Activated gamma-delta T cell (primary cell): ENCODE measurements at places on chromosomes 6 and 20.

DNA sequence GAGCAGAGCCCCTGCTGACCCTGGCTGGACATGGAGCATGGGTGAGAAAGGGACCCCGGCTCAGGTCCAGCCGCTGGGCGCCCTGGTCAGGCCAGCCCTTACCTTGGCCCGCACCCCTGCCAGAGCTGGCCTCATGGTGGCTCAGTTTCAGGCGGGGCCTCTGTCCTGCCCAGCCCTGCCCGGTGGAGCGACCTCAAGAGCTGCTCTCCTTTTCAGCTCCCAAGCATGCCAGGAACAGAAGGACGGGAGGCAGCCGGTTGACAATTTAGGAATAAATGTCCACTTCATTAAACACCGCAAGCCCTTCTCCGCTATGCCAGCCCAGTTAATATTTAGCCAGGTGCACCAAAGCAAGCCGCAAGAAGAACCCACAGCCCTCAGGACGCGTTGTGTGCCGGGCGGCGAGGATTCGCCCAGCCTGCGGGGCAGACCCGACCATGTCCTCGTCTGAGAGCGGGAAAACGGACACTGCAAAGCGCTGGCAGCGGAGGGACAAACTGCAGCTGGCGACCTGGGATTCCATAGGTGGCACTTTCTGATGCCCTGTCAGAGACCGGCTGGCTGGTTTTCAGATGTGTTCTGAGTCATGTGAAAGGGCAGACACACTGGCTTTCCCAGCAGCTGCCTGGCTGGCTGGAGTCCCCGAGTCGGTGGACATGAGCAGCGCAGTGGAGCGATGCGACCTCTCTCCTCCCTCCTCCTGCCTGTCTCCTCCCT, 221.9 kb downstream of the TTLL2 start:
- DNase-seq = no peak

GRCh38 chr6:41732591-41733359, 2.6 kb downstream of the TFEB start:
- DNase-seq = no peak

GRCh38 chr20:54848984-54849538, 373.7 kb downstream of the DOK5 start:
- DNase-seq = no peak

- no peak for DNase-seq
These were observed 694 bp downstream of the SLC17A9 start for GRCh38 chr20:62952968-62953838.

DNA sequence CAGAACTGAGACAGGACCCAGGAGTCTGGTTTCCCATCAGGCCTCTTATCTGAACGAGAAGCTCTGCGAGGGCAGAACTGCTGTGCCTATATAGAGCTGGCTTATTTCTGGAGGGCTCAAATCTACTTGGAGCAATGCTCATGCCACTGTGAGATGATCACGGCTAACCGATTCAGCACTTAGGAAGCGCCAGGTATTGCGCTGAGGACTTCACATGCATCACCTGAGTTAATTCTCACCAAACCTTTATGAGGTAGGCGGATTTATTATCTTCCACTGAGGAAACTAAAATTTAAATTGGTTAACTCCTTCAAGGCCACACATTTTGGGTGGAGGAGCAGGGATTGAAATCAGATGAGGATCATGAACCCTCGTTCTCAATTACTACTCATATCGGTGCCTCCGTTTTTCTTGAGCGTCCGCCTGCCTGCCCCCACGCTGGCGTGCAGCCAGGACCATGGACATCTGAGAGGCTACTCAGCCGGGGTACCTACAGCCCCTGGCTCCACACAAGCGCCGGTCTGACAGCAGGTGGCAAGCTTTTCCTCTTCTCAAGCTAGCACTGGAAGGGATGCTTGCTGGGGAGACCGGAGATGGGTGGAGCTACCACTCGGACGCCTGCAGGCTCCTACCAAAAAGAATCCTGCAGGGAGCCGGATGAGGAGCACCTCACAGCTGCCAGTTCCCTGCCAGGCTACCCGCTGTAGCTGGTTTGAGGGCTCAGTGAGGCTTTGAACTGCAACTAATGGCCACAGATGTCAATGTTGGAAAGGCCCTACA, 1.0 kb upstream of the PCIF1 start:
- DNase-seq = no peak

GRCh38 chr6:10373642-10374359, 41.1 kb downstream of the TFAP2A start:
- DNase-seq = no peak

DNA sequence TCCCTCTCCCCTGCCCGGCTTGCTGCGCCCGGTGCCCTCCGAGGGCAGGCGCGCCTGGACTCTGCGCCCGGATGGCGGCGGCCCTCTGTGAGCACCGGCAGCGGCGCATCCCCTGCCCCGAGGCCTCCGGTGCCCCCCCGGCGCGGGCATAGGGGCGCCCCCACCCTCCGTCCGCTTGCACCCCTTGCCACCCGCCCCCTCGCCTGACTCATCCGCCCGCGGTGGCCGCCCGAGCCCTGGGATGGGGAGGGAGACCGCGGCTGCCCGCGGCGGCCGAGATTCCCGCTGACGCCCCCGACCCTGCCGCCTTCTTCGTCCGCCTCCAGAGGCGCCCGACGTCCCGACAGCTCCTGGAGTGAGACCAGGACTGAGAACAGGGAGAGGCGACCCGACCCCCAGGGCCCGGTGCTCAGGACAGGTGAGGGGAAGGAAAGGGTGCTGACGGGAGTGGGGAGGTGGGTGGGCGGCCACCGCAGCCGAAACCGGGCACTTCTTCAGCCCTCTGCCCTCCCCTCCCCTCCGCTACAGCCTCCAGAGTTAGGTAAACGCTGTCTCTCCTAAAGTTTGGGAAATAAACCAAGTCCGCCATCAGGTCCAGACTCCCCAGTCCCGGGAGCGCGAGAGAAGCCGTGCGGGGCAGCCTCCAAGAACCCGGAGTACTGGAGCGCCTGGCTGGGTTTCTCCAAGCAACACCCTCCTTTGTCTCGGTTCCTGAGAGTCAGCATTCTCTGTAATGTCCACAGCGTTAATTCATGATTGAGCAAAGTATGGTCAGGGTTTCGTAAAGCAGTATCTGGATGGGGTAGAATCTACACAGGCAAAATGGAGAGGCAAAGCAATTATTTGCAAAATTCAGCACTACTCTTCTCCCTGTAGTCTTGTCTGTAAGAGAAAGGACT, 539 bp downstream of the TMEM200A start:
- peak; percentile 20 for DNase-seq

GRCh38 chr20:11499101-11499634, 418.5 kb upstream of the BTBD3 start:
- DNase-seq = no peak

- DNase-seq = no peak
These were observed 153.2 kb downstream of the SH3BGRL2 start for GRCh38 chr6:79784395-79784753.

GRCh38 chr20:7696311-7696710, 243.9 kb downstream of the HAO1 start:
- no peak for DNase-seq

DNA sequence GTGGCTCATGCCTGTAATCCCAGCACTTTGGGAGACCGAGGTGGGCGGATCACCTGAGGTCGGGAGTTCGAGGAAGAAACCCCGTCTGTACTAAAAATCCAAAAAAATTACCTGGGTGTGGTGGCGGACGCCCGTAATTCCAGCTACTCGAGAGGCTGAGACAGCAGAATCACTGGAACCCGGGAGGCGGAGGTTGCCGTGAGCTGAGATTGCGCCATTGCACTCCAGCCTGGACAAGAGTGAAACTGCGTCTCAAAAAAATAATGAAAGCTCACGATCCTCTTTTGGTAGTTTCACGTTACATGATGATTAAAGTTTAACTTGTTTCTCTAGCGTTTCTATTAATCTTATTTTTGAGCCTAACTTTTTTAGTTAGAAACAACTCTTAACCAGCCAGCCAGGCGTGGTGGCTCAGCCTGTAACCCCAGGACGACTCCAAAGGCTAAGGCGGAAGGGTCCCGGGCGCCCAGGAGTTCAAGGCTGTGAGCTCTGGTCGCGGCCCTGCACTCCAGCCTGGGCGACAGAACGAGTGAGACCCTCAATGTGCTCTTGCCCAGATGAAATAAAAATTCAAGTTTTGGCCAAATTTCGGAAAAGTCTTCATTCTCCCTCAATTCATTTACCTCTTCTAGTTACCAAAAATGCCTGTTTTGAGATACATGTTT, 1.2 kb upstream of the WRNIP1 start:
- peak; percentile 8 for DNase-seq

GRCh38 chr6:123333000-123333756, 303.6 kb downstream of the TRDN start:
- DNase-seq = no peak

- no peak for DNase-seq
These were observed 34.9 kb downstream of the PYGB start for GRCh38 chr20:25282796-25283195.

GRCh38 chr6:44701637-44702101, 314.2 kb downstream of the CDC5L start:
- DNase-seq = no peak

DNA sequence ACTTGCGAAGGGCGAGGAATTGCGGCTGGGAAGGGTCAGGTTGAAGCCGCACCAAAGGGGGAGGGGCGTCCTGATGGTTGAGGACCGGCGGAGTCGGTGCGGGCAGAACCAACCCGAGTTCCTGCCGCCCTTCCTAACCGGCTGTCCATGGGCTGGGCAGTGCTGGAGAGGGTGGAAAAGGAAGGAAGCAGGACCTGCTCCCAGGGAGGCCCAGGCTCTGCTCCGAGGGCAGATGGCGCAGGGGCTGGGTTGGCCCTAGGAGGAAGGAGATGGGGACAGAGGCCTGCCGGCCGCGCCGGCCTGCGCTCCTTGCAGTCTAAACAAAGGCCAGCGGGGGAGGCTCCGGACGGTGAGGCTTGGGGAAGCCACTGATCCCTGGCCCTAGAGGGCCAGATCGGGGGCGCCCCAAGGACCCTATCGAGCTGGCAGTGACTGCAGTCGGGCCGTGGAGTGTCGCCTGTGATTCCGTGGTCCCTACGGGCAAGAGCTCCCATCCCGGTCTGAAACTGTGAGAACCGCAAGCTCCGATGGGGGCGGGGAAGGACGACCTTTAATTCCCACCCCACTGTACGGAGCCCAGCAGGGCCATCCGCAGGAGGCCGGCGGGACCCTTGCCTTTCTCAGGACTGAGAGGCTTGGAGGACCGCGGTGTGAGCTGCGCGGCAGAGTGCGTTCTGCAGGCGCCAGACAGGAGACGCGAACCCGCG, 39.4 kb downstream of the YTHDF1 start:
- no peak for DNase-seq

DNA sequence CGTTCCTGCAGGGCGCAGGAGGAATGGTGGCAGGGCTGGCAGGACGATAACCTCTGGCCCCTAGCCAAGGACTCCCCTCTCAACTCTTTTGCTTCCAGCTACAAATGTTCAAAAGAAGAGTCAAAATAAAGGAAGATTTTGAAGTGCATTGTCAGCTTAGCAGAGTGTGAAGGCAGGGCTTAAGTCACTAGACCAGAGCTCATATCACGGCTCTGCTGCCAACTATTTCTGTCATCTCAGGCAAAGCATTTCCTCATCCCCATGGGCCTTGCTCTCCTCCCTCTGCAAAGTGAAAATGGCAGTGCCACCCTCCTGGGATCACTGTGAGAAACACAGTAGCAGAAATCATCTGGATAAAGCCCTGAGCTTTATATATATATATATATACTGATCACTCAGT, 36.7 kb downstream of the CFAP61 start:
- DNase-seq = no peak

GRCh38 chr20:56451056-56451765, 17.2 kb upstream of the RTF2 start:
- no peak for DNase-seq

DNA sequence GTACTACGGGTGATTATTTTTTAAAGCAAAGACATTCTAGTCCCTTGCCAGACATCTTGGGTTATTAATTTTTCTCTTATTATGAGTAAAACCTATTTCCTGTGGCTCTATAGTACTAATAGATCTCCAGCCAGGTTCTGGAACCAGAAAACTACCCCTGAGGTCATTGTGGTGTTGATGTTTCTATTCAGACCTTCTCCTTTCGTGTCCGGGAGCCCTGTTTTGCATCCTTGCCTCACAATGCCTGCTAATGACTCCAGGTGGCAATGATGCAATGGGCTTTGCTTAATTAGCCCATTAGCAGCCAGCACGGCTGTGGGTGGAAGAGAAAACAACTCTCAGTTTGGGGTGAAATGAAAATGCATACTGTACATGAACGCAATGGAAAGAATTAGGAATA, 62.9 kb upstream of the ARG1 start:
- DNase-seq = no peak

DNA sequence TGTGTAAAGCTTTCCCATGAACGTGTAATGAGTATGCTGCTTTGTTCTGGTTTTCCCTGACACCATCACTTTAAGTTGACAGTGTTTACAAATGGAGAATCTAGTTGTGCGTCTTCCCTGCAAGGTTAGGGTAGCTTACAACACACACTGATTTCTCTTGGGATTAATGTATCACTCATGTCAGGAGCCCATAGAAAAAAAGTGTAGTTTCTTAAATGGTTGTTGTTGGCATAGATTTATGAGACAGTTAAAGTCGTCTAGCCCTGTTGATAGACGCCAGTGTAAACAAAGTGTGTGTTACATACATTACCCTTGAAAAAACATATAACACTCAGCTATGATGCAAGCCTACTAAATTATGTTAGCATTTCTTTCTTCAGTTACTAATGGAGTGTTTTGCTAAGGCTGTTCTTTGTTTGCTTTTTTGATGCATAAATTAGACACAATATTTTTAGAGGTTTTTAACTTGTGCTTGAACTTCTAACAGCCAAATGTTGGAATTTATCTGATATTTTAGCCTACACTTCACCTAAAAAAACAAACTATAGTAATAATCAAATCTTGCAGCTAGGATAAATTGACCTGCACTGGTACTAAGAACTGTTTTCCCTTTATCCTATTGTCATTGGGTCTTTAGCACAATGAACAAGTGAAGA, 88.6 kb downstream of the RNF217 start:
- DNase-seq = no peak

DNA sequence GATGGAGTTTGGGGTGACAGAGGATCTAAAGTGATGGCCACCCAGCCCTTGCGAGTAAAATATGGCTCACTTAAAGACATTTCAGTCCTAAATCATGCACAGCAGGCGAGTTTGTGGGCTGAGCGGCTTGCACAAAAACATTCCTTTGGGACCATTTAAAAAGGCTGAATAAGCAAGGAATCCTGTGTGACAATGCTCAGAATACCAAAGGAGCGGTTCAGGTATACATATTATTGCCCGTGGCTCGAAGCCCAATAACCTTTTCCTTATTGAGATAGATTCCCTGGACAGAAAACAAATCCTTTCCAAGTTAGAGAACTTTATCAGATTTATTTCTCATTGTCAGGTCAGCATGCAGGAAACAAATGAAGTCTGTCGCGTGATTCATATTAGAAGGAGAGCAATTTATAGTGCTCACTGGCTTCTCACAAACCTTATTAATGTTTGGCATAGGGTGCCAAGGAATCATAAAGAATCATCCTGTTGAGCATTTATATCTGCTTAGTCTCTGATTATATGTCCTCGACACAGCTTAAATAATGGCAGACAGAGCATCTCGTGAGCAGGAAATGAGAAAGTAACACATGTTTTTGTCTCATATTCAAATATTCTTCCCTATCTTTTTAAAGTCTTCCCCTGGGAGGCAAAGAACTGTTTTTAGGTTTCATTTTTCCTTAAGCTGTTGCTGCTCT, 121.3 kb downstream of the TRMT11 start:
- no peak for DNase-seq

GRCh38 chr6:53290537-53291510, 57.9 kb downstream of the ELOVL5 start:
- no peak for DNase-seq

- DNase-seq = no peak
These were observed 96.9 kb downstream of the UBE3D start for GRCh38 chr6:82968708-82969107.
